ENCODE measurements at places on chromosomes 5 and 9. TPM values are rescaled to one million over a fixed set of nuclear protein-coding genes. Genes with fewer than 3 reads are reported as not detected.

- no peak for DNase-seq
These were observed 912.3 kb upstream of the WWC1 start for GRCh38 chr5:167378894-167379723.

PCDHA12 gene
- 3.6 TPM for total RNA-seq

GRCh38 chr9:27005491-27005890, at the start of gene LRRC19:
TSS of gene LRRC19 (minus strand) at chr9:27005672. CDS start at chr9:26999694, 5,978 bp downstream.
- DNase-seq = no peak

DNA sequence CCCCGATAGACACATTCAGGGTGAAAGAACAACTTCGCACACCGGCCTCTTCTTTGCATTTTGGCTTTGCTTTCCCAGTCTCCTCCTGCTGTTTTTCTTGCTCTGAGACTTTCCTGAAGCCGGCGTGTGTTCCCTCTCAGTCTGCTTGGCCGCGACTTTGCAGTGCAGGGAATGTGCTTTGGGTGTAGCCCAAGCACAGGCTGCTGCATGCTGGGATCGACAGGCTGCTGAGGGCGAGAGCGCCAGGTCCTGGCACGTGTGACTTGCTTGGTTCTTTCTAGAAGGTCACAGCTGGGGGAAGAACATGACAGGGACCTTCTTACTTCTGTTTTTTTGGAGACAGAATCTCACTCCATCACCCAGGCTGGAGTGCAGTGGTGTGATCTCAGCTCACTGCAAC, 40.6 kb downstream of the TENT4A start:
- DNase-seq = no peak

- DNase-seq = no peak
These were observed 3.5 kb downstream of the DMXL1 start for GRCh38 chr5:119074419-119074818.
